MG63 (cell line): ENCODE measurements at places on chromosomes 3 and 15. TPM values are rescaled to one million over a fixed set of nuclear protein-coding genes. Genes with fewer than 3 reads are reported as not detected.

CMTM7 gene
- 1.7 TPM in 1 of 2 replicates, not detected in the other for total RNA-seq

RIOX2 gene
- total RNA-seq: 72.3 and 76.2 TPM in 2 replicates

APEH gene
- total RNA-seq: 53.9 and 87.5 TPM in 2 replicates

UROC1 gene
- total RNA-seq: not detected in 2 replicates

HYAL1 gene
- 1.4 TPM in 1 of 2 replicates, not detected in the other for total RNA-seq

DNA sequence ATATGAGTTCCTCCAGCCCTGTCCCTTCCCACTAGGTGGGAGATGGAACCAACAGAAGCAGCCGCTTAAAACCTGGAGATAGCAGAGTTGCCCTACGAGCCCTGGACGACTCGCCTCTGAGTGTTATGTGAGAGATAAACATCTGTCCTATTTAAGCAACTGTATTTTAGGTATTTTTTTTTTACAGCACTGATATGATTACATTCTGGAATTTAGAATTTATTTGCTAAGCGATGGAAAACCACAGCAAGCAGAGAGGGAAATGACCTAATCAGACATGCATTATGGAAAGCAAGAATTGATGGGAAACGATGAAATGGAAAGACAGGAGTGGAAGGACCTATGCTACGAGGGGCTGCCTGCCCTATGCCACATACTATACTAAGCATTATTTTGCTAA, 379.0 kb upstream of the IL12A start:
- no peak for DNase-seq

DNA sequence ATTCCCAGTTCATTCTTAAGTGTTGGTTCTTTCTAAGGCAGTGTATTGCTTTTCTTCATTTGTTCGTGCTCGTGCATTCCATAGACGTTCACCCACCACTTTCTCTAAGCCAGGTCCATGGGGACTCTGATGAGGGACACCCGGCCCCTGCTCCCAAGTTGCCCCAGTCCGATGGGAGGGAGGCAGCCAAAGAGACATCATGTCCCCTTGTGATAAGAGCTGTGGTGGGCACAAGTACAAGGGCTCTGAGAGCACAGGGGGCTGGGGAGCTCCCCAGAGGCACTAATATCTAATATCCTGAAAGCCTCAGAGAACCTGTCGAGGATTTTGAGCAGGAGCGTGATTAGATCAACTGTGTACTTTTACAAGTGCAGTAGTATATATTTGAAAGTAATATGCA, 6.3 kb downstream of the SPSB4 start:
- DNase-seq: no peak

- no peak for DNase-seq
Observed at GRCh38 chr15:81016489-81017068, 15.9 kb downstream of the TLNRD1 start.

- peak; percentile 88 for DNase-seq
Observed at GRCh38 chr15:66698318-66698961, 3.6 kb upstream of the SMAD6 start.

- DNase-seq: no peak
Observed at GRCh38 chr3:68620211-68620610, 312.1 kb downstream of the TAFA4 start.
